Astrocyte of the hippocampus (primary cell): ENCODE measurements at places on chromosomes 3 and 15.

DNA sequence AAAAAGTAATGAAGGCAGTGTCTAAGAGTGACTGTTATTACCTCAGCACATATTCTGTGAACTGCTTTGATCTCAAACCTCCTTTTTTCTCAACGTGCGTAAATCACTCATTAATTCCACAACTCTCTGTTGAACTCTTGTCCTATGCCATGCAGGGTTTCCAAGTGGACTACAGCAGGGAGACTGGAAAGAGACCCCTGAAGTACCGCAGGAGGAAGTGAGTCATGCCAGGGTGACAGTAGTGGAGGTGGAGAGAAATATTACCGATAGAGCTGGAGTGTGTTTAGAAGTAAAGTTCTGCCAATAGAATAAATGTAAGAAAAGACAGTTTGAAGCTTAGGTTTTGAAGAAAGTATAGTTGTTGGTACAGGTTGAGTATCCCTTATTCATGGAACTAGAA is 908.9 kb downstream of the ROBO1 start:
- no peak for DNase-seq

DNA sequence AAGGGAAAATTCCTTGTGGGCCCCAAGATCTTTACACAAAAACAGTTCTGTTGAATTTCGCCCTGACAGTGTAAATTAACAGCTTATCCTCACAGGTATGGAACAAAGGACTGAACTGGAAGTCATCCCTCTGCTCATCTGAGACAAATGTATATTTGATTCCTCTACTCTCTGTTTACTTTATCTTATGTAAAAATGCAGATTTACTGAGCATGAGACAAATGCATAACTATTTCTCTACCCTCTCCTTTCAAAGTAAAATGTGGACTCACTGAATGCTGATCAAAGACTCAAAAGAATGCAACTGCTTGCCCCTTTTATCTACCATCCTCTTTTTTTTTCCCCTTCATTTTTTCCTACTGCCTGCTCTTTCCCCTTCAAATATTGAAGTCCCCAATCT is 98.6 kb upstream of the CRBN start:
- DNase-seq: no peak

DNA sequence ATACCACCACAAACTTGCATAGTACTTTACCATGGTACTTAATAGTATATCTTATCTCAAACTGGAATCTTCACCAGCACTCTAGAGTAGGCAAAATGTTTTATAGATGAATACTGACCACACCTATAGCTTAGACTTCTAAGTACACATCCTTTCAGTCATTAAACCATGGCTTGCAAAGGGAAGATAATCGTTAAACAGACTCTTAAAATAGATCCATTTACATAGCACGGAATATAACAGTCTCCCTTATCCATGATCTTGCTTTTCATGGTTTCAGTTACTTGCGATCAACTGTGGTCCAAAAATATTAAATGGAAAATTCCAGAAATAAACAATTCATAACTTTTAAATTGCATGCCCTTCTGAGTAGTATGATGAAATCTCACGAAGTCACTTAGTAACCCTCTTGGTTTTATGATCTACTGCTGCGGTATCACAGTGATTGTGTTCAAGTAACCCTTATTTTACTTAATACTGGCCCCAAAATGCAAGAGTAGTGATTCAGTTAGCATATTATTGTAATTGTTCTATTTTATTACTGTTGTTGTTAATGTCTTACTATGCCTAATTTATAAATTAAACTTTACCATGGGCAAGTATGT is 111.4 kb downstream of the HERC1 start:
- DNase-seq: no peak

DNA sequence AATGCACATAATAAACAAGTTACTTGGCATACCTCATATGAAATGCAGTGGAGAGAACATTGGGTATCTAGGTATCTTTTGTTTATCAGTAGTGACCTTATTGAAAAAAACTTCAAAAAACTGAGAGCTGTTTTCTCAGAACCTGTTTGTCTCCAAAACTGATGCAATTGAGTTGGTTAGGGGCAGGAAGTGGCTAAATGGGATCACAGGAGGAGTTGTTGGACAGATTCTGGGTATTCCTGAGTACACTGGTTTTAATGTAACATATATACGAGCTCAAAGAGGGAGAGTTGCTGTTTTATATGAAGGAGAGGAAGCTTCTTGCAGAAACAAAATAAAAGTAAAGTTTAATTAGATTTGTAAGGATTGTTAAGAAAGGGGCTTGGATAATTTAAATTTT is 159.5 kb downstream of the C3orf70 start:
- DNase-seq: no peak

GRCh38 chr3:180959691-180960090 is 29.8 kb downstream of the DNAJC19 start:
- DNase-seq: no peak

GRCh38 chr3:39141171-39141995 is 12.0 kb downstream of the CSRNP1 start:
- DNase-seq: peak; percentile 52

GRCh38 chr3:37086918-37087317 is 87.5 kb downstream of the LRRFIP2 start:
- DNase-seq: no peak

DNA sequence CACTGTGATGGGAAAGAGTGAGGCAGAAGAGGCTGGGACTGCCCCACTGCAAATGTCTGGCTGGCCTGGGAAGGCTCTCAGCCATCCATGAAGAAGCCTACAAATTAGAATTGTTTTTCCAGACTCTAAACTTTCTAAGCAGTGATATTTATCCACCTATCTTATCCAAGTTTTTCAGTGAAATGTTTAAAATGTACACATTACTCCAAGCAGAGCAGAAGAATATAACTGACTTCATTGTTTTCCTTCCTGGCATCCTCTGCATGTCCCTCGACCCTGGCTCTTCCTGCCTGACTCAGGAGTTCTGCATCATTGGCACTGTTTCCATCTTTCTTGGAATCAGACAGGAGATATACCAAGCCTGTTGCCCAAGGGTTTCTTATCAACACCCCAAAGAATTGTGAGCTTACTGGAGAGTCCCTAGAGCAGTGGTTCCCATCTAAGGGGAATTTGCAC is 401.5 kb upstream of the PROK2 start:
- DNase-seq: peak; percentile 48

DNA sequence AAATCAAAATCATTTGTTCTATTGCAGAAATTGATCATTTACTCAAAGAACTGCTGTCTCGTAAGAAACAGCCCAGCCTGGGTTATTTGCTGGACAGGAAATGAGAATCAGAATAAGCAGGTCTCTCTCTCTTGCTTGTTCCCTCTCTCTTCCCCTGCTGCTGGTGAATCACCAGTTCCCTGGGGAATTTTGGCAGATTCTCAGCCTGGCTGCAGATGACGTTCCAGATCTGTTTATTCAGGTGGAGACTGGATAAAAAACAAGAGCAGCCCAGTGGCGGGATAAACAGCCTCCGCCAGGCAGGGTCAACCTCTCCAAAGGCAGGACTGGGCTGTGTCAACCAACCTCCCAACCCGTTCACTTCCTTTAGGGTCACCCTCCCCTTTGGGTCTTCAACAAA is 72.1 kb downstream of the LRIG1 start:
- peak; percentile 97 for DNase-seq

DNA sequence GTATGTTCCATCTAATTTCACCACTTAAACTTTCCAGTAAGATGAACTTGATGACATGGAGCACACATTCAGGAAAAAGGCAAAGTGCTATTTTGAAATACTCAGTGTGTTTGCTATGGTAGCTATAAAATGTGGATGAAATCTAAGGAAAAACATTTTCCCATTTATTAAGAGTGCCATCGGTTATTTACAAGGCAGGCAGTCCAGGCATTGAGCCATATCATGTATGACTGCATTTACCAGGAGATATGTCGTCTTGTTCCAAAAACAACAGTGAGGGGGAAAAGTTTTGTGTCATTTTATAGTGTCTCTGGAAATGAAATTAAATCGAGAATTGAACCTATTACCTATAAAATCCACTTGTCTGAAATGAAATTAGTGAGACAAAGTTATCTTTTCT is 13.7 kb downstream of the ANXA2 start:
- no peak for DNase-seq
